ENCODE measurements at places on chromosomes 4 and X. TPM values are rescaled to one million over a fixed set of nuclear protein-coding genes. Genes with fewer than 3 reads are reported as not detected.

DNA sequence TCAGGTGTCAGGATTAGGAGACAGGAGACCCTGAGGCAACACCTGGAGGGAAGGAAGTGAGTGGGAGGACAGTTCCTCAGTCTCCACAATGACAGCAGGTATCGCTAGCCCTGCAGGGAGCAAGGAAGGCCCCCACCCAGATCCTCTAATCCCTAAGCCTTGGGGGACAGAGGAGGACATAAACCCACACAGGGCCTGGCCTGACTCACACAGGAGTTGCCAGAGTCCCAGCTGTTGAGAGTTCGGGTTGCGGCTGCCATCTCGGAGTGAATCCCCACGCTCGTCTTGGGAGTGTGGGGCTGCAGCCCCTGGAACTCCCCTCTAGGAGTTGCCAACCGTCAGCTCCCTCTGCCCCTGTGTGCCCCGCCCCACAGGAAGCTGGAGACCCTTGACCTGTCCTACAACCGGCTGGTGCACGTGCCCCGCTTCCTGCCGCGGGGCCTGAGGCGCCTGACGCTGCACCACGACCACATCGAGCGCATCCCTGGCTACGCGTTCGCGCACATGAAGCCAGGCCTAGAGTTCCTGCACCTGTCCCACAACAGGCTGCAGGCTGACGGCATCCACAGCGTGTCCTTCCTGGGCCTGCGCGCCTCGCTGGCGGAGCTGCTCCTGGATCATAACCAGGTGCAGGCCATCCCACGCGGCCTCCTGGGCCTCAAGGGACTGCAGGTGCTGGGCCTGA lies 9.2 kb upstream of the BGN start:
- no peak overlapping the region for H3K27ac ChIP-seq
- DNase-seq = no peak
- peaks cover 13% of the 10 kb centered on the region for H3K4me1 ChIP-seq
- H3K36me3 ChIP-seq = no peaks in the 10 kb centered on the region
- no peaks in the 10 kb centered on the region for H3K27me3 ChIP-seq

DNA sequence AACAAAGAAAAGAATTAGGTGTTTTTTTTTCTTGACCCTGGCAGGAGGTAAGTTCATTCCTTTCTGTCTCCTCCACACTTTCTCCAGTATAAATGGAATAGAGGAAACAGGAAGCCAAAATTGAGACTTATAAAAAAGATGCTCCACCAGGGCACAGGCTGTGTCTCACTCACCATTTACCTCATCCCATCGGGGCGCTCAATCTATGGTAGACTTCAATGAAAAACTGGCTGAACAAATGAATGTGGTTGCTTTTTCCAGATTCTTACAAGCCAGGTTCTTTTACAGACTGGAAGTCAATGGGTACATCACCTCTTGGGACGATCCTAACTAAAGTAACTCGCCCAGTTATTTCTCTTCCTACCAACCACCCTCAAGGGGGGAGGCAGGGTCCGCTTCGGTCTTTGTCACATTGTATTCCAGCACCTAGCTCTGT lies 685 bp downstream of the COMMD8 start:
- H3K36me3 ChIP-seq = no peaks in the 10 kb centered on the region
- no peaks in the 10 kb centered on the region for H3K27me3 ChIP-seq
- no peaks in the 10 kb centered on the region for H3K4me1 ChIP-seq
- DNase-seq = no peak
- peak overlapping the region; percentile 92 for H3K27ac ChIP-seq

- DNase-seq = no peak
- H3K4me1 ChIP-seq = no peaks in the 10 kb centered on the region
Observed at GRCh38 chr4:36573441-36573840, 292.0 kb downstream of the DTHD1 start.

- no peaks in the 10 kb centered on the region for H3K36me3 ChIP-seq
- H3K27me3 ChIP-seq = peaks cover 16% of the 10 kb centered on the region
- H3K27ac ChIP-seq = no peak overlapping the region
- no peaks in the 10 kb centered on the region for H3K4me1 ChIP-seq
Observed at GRCh38 chr4:8703857-8704495, 111.4 kb downstream of the CPZ start.

- H3K4me3 ChIP-seq = no peak overlapping the region
- H3K36me3 ChIP-seq = no peaks in the 10 kb centered on the region
- H3K27ac ChIP-seq = no peak overlapping the region
- DNase-seq = no peak
- no peaks in the 10 kb centered on the region for H3K4me1 ChIP-seq
Observed at GRCh38 chrX:7083468-7084396, 63.8 kb upstream of the STS start.

MAGEA4 gene
- total RNA-seq = not detected

GAGE2A gene
- not detected for total RNA-seq

GRCh38 chrX:15416133-15416993 lies 32.1 kb upstream of the VEGFD start:
- no peak overlapping the region for H3K4me3 ChIP-seq
- H3K27me3 ChIP-seq = no peaks in the 10 kb centered on the region
- H3K36me3 ChIP-seq = no peaks in the 10 kb centered on the region
- H3K27ac ChIP-seq = no peak overlapping the region
- DNase-seq = no peak

AKAP4 gene
- total RNA-seq = not detected

DNA sequence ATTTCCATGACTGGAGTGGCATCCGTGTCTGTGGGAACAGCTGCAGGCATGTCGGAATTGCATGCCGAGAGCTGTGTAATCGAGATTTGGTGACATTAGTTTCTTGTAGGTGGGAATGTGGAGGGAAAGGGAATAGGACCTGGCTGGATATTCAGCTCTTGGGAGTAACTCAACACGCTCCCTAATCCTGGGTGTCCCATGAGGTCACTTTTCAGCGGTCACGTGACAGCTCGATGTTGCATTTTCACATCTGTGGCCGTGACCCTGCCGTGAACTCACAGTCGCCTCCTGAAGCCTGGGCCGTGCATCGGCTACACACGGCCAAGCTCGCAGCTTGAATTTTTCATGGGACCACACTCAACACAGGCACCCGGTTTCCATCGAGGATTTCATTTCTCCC lies 25.8 kb upstream of the PSAPL1 start:
- H3K36me3 ChIP-seq = no peaks in the 10 kb centered on the region
- H3K4me3 ChIP-seq = no peak overlapping the region
- no peaks in the 10 kb centered on the region for H3K27me3 ChIP-seq
- DNase-seq = no peak
- no peak overlapping the region for H3K27ac ChIP-seq

XKRX gene
- not detected for total RNA-seq

- no peaks in the 10 kb centered on the region for H3K27me3 ChIP-seq
- H3K36me3 ChIP-seq = no peaks in the 10 kb centered on the region
- H3K4me1 ChIP-seq = peaks cover 9% of the 10 kb centered on the region
- no peak overlapping the region for H3K4me3 ChIP-seq
Observed at GRCh38 chrX:121013897-121014455, 28.4 kb upstream of the CT47A1 start.

PSAPL1 gene
- total RNA-seq = 0.22 TPM

- no peak overlapping the region for H3K27ac ChIP-seq
- H3K4me1 ChIP-seq = no peaks in the 10 kb centered on the region
- no peaks in the 10 kb centered on the region for H3K36me3 ChIP-seq
- H3K4me3 ChIP-seq = no peak overlapping the region
- H3K27me3 ChIP-seq = no peaks in the 10 kb centered on the region
- DNase-seq = no peak
Observed at GRCh38 chrX:111168314-111168713, 72.3 kb downstream of the PAK3 start.

DNA sequence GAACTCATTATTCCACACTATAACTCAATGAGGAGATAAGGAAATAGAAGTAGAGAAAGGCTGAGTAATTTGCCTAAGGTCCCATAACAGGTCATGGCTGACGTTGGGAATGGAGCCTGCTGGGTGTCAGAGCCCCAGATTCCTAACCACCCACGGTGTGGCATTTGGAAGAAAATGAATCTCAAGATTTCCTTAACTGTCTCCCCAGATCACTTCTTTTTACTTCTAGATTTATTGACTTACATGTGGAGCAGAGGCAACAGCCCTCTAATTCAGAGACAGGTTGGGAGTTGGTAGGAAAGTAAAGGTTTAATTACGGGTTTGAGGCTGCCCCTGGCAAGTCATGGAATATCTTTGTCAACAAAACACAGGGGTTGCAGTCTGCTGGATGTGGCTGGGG lies 134.0 kb downstream of the ARHGAP10 start:
- peak overlapping the region; percentile 22 for H3K27ac ChIP-seq
- no peak overlapping the region for H3K4me3 ChIP-seq
- no peaks in the 10 kb centered on the region for H3K27me3 ChIP-seq
- H3K4me1 ChIP-seq = peaks cover 63% of the 10 kb centered on the region
- no peak for DNase-seq

DNA sequence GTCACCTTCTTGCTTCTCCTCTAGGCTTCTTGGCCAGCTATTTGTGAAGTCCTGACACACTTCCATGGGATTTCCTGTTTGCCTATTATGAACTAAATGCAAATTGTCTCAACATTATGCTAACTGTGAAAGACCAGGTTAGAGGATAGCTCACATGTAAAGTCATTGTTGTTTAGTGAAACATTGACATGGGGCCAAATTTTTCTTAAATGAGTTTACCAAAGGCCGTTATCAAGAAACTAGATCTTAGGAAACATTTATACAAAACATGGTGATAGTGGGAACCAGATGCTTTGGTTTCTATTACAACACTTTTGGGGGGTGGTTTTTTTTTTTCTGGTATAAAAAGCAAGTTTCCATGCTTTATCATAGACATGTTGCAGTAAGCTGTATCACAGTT lies 466.8 kb upstream of the FAM241A start:
- no peaks in the 10 kb centered on the region for H3K36me3 ChIP-seq
- no peaks in the 10 kb centered on the region for H3K4me1 ChIP-seq
- H3K27me3 ChIP-seq = no peaks in the 10 kb centered on the region
- no peak for DNase-seq
- H3K4me3 ChIP-seq = no peak overlapping the region

F8 gene
- total RNA-seq = 7.2 TPM

GRCh38 chr4:92175250-92175649 lies 128.5 kb upstream of the GRID2 start:
- H3K4me1 ChIP-seq = no peaks in the 10 kb centered on the region
- H3K27ac ChIP-seq = no peak overlapping the region
